Left renal pelvis (tissue), 4 donors: ENCODE measurements at places on chromosomes 12 and 14. TPM values are rescaled to one million over a fixed set of nuclear protein-coding genes. Genes with fewer than 3 reads are reported as not detected.

- DNase-seq = no peak
Observed at GRCh38 chr12:4960547-4960946, 50.8 kb downstream of the KCNA1 start.

DNA sequence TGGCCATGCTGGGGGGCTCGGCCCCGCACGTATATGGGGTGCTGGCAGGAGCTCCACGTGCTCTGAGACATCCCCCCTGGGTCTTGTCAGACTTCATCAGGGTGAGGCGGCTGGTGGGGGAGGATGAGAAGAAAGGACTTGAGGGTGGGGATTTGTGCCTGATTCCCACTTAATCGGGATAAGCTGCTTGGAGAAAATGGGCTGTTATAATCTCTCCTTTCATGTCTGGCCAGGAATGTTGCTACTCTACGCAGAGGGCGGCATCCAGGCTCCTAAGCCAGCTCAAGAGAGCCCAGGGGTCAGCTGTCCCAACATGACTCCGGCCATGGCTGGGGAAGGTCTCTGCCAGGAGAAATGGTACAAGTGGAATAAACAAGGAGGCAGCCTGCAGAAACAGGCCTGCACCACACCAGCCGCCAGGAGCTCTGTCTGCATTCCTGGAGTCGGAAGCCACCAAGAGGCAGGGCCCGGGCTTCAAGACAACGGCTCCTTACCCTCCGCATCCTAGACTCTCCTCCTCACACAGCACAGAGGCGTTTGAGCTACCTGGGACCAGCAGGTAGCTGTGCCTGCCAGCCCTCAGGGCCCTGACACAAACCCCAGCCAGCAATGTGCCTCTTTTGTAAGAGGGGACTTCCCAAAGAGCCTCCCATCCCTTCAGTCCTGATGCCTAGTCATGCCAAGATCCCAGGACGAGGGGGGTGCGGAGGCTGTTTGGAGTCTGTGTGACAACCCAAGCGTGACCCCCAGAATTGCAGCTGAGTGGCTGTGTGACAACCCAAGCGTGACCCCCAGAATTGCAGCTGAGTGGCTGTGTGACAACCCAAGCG, 195.8 kb upstream of the DIO3 start:
- no peak for DNase-seq

The SAMD4A gene
- polyA plus RNA-seq = 9.4 TPM

The NAB2 gene
- polyA plus RNA-seq = 48.8 TPM

The KDM5A gene
- 28.7 TPM for polyA plus RNA-seq

The SPX gene
- polyA plus RNA-seq = 16.5 TPM

- no peak for DNase-seq
Observed at GRCh38 chr12:11834931-11835330, 185.5 kb downstream of the ETV6 start.

The MDP1 gene
- polyA plus RNA-seq = 16.9 TPM

- no peak for DNase-seq
Observed at GRCh38 chr12:42789808-42790760, 200.5 kb upstream of the PRICKLE1 start.

- DNase-seq = no peak
Observed at GRCh38 chr12:65533177-65533883, 254.8 kb downstream of the MSRB3 start.

The PABPN1 gene
- 260 TPM for polyA plus RNA-seq

DNA sequence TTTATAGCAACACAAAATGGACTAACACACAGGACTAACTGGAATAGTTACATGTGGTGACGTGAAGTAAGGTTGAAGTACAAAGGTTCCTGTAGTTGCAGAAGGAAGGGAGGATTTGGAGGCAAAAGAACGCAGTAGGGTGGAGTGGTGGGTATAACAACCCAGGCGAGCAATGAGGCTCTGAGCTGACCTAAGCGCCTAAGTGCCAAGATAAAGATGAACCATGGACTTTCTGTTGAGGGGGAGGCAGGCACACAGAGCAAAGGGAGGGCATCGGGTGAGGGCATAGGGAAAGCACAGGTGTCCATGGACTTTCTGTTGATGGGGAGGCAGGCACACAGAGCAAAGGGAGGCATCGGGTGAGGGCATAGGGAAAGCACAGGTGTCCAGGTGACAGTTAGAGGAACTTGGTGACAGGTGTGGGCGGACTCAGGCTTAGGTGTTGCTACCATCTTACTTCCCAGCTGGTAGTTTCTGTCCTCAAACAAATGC, 15.2 kb downstream of the SCNN1A start:
- DNase-seq = no peak
